ENCODE measurements at places on chromosomes 6 and 20.

- no peak for DNase-seq
These were observed 121.3 kb upstream of the BCLAF1 start for GRCh38 chr6:136411025-136411325.

DNA sequence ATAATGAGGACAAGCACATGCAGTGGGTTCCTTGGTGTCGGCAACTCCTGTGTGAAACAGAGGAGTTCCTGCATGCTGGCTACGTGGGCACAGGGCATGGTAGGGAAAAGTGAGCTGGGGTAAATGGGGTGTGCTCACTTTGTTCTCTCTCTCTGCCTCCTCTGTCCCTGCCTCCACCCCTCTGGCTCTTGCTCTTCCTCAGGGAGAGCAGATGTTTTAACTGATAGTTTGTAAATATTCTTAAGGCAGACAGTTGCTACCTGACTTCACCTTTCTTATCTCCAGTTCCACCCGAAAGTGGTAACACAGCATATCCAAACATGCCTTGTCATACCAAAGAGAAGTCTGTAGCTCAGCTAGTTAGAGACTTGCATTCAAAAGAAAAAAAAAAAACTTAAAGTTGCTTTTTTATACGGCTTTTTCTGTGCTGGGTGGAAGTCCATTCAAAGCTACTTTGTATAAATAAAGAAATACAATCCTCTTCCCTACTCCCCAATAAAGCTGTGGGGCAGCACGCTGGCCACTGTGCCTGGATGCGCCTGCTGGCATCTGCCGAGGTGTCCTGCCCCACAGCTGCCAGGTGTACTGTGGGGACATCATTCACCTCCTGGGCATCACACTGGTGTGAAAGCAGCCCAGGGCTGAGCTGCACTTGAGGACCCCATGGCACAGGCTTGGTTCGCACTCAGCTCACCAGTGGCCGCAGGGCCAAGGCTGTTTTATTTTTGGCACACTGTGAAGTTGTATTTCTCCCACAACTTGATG is 93.6 kb downstream of the FOXC1 start:
- DNase-seq, result no peak

DNA sequence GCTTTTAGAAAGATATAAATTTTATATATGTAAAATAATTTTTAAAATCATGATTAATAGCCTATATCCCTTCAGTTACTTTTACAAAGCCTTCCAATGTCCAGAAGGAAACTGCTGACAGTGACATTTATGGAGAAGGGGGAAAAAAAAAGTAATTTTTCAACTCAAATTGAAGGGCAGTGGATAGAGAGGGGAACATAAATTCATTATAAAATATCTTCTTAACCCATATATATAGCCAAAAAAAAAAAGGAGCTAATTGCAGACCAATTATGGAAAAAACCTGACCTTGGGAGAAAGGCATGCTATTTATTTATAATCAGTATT is 392.9 kb downstream of the PLCB1 start:
- DNase-seq, result no peak

- DNase-seq, result no peak
These were observed 79.8 kb upstream of the EEF1E1 start for GRCh38 chr6:8181951-8182845.

GRCh38 chr20:25250508-25250907 is 2.6 kb downstream of the PYGB start:
- no peak for DNase-seq

DNA sequence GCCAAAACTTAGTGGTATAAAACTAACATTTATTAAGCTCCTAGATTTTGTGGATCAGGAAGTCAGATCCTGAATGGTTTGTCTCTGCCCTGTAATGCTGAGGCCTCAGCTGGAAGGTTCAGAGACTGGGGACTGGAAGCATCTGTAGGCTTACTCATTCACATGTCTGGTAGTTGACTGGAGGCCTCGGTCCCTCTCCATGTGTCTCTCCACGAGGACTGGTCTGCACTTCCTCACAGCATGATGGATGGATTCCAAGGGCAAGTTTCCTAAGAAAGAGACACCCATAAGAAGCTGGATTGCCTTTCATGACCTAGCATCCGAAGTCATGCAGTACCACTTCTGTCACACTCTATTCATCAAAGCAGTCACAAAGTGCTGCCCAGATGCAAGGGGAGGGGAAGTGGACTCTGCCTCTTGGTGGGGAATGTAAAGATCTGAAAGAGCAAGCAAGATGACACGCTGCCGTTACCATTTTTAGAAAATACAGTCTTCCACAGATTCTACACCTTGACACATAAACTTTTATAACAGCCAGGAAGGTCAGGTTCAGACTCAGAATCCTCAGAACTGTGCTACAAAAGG is 17.2 kb upstream of the MDGA1 start:
- DNase-seq, result no peak

GRCh38 chr6:80183019-80183795 is 76.7 kb downstream of the BCKDHB start:
- DNase-seq, result no peak

DNA sequence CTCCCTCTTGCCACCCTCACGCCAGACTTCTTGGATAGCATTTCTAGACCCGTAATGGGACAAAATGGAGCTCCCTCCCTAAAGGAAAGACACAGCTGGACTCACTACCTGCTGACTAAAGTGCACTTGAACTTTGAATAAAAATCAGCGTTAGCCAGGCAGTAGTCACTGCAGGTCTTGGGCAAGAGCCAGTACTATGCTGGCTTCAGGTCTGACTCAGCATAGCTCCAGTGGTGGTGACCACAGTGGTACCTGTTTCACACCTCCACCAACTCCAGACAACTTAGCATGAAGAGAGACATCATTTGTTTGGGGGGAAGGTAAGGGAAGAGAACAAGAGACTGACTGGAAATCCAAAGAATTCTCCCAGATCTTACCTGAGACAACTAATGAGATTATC is 906.8 kb downstream of the GRIK2 start:
- no peak for DNase-seq

- DNase-seq, result no peak
These were observed 116.1 kb upstream of the CDH4 start for GRCh38 chr20:61135968-61136367.

GRCh38 chr6:45630801-45631200 is 253.1 kb upstream of the SUPT3H start:
- no peak for DNase-seq

DNA sequence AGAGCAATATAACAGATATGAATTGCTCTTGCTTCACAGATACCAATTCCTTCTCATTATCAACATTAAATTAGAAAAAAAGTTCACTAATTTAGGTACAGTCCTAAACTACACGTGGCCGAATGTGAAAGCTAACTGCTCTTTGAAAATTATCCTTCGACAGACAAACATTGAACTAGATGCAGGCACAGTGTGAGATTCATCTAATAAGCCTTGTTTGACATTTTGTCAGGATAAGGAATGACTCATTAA is 1.1 kb downstream of the FAM184A start:
- DNase-seq, result no peak

GRCh38 chr6:15386756-15387112 is 140.9 kb downstream of the JARID2 start:
- no peak for DNase-seq

DNA sequence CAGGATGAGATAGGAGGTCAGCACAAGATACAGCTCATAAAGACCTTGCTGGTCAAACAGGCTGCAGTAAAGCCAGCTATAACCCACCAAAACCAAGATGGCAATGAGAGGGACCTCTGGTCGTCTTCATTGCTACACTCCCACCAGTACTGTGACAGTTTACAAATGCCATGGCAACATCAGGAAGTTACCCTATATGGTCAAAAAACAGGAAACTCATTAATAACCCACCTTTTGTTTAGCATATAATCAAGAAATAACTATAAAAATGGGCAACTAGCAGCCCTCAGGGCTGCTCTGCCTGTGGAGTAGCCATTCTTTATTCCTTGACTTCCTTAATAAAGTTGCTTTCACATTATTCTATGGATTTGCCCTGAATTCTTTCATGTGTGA is 30.9 kb downstream of the SLC22A2 start:
- DNase-seq, result no peak

DNA sequence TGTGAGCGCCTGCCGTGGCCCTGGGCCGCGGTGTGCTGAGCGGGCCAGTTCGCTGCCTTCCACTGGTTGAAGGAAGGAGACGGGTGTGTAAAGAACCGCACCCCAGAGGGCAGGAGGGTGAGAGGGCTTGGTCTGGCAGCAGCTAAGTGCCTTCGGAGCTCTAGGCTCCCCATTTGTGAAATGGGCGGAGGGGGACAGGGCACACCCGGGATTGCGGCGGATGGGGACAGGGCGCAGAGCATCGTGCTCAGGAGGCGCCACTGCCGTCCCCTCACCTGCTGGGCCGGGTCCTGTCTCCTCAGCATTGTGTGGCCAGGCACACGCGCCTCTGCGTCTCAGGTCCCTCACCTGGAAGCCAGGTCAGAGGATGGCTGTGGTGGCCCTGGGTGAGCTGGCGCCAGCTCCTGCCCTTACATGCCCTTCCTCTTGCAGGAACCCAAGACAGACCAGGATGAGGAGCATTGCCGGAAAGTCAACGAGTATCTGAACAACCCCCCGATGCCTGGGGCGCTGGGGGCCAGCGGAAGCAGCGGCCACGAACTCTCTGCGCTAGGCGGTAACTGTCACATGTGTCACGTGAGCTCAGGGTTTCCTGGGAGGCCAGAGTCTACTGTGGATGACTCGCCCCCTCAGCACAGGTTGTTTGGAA is 3.1 kb downstream of the ADRM1 start:
- DNase-seq, result no peak

GRCh38 chr6:135006386-135006914 is 48.2 kb downstream of the HBS1L start:
- DNase-seq, result no peak

GRCh38 chr6:37308069-37308815 is 45.5 kb upstream of the RNF8 start:
- no peak for DNase-seq

- no peak for DNase-seq
These were observed 671 bp downstream of the E2F1 start for GRCh38 chr20:33685328-33686099.

GRCh38 chr6:142300758-142301650 is 803 bp upstream of the ADGRG6 start:
- DNase-seq, result no peak

DNA sequence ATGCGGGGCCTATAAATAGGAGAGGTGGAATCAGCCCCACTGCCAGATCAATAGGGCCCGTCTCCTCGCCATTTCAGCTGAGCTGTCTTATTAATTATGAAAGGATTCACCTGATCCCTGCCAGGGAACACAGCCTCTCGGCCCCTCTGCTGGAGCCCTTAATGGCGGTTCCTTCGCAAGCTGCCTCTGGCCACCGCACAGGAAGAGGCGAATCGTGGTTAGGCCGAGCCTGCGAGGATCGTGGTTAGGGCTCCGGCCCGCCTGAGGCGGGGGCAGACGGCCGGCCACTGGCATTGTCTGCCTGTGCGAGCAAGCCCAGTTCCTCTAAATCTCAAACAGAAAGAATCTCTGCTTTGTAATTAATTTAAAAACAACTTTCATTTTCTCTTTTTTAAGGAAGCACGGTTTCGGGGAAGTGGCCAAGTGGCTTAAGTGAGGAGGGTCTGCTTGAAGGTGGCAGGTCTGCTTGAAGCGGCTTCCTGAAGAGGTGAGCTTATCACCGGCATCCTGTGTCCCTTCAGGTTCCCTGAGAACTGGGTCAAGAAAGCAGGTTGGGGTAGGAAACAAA is 9.2 kb downstream of the NRN1 start:
- DNase-seq, result no peak

DNA sequence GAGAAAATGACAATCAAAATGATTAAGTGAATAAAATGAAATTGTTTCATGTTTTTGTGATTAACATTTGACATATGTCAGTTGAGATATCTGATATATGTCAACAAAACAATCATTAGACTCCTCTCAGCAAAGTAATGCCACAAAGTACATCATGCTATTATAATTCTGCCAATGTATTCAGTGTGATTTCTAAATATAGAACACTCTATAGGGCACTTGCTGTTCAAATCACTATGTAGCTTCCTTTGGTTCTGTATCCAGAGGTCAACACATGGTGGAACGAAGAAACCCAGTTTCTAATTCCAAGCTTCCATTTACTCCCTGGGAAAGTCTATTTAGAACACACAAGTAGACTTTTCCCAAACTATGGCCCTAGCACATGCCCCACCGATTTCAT is 227.5 kb upstream of the FAM83B start:
- DNase-seq, result no peak

- no peak for DNase-seq
These were observed 4.5 kb downstream of the FOXO3 start for GRCh38 chr6:108565091-108565766.

DNA sequence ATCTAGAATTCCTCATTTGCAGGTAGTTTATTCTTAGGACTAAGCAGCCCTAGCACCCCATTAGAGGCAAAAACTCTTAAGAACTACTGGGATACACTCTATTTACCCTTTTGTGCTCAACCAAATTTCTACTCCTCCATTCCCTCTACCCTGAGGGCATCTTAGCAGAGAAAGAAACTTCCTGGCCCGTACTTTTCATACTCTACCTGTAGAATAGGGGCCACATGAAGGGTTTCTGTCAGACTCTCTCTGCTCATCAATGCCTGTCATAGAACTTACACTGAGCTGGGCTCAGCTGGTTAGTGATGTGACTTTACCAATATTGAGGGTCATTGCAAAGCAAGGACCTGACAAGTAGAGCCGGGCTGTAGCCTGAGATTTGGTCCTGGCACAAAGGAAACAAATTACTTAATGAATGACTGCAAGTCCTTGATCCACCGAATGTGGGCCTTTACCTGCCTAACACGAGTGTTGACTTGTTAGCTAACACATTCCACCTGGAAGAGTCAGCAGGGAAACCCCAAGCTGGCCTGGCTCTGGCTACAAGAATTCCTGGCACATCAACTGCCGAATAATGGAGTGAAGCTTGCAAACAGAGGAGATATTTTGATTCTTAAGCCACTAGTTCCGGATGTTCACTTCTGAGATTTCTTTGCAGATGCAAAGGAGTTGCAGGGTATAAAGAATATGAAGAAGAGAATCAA is 280.5 kb upstream of the JAG1 start:
- DNase-seq, result no peak

- DNase-seq, result no peak
These were observed 12.5 kb downstream of the GNAS-AS1 start for GRCh38 chr20:58838174-58838573.

DNA sequence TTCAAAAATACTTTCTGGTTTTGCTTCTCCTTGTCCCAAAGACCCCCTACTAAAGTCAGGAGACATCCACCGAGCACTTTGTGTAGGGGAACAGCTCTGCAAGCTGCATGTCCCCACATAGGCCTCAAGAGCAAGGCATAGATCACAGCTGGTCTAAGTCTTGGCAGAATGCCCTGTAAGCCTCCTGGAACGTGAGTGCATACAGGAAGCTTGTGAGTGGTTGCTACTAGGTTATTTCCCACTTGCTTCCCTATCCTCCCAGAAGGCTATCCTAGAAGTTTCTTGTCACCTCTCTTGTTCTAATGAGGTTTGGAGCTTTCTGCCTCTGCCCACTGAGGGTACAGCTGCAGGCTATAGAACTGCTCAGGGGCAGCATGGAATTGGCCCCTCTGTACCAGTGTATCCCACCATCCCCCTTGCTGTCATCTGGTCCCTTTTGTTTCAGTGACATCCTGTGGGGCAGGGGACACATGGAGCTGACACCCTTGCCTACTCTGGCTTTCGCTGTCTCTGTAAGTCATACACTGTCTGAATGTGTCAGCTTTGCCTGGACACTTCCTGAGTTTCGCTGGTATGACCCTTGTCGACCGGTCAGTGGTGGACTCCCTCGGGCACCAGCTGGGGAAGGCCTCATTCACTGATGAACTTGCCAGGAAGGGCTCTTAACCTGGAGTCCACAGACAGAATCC is 35.6 kb upstream of the KCNK16 start:
- no peak for DNase-seq

Measured in activated CD4-positive, alpha-beta T cell treated with anti-CD3 and anti-CD28 coated beads, Interleukin-2, amount 50 U/mL, for 4 hours (primary cell).